SHP77 (cell line): ENCODE measurements at places on chromosomes 16 and 17.

DNA sequence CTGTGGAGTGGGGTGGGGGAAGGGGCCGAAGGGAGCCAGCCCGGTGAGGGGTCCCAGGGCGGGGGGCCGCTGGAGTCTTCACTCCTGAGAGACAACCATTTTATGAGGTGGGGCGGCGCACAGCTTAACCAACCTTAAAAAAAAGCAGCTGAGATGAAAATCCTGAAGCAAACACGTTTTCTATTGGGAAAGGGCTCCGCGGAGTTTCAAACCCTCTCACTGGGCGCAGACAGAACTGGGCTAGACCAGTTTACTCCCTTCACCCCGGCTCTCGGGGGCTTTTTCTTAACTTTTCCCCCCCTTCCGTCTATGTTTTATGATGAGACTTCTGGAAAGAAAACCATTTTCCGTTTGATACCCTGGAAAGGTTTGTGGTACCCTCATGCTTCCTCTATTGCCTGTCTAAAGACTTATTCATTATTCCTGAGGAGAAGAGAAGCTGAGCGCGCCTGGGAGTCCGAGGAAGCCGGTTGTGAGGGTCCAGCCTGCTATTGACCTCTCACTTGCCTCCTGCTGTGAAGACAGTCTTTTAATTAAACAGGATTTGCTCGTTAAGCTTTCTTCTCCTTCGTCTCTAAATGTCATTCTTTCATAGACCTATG, 482 bp upstream of the SSH2 start:
- no peak for DNase-seq

- no peak for DNase-seq
These were observed 16.8 kb downstream of the CPD start for GRCh38 chr17:30395398-30396022.

DNA sequence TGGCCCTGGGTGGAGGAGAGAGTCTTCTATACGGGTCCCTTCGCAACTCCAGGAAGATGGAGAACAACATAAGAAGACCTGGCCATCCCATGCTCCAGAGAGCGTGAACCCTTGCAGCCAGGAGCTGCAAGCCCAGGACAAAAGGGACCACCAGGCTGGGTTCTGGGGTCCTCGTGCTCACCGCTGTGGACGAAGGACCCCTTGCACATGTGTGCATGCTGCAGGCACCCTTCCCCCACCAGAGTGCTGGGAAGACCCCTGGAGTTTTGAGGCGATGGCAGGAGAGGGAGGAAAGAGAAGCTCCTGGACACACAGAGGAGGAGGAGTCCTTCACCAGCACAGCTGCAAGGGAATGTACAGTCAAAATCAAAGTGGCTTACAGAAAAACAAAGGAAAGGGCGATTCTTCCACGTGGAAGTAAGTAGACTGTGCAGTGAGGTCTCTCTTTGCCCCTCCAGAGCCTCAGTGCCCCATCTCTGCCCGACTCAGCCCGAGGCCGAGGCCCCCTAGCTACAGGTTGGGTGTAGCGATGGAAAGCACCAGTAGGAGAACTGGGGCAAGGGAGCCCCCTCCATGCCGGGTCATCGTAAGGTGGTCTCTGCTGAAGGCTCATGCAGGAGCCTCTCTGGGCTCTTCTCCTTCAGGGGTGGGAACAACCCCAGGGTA, 51.3 kb downstream of the PIMREG start:
- no peak for DNase-seq

GRCh38 chr17:47969930-47970724, 786 bp upstream of the CDK5RAP3 start:
- no peak for DNase-seq

GRCh38 chr17:53707566-53707965, 115.2 kb upstream of the KIF2B start:
- no peak for DNase-seq

DNA sequence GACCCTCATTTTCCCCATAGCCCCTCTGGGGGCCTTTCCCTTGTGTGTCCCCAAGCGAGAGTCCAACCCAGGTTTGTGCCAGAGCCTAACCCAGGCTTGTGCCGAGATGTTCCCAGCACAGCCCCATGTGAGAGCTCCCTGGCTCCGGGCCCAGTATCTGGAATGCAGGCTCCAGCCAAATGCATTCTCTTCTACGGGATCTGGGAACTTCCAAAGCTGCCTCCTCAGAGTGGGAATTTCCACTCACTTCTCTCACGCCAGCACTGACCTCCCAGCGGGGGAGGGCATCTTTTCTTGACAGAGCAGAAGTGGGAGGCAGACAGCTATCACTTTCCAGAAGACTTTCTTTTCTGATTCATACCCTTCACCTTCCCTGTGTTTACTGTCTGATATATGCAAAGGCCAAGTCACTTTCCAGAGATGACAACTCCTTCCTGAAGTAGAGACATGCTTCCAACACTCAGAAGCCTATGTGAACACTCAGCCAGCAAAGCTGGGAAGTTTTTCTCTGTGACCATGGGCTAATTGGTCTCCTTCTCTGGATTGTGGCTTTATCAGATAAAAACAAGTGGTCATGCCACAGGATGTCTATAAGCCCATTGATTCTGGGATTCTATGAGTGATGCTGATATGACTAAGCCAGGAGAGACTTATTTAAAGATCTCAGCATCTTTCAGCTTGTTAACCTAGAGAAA, 2.5 kb upstream of the CCL2 start:
- DNase-seq, result no peak

- peak; percentile 22 for DNase-seq
These were observed 33.7 kb downstream of the RGS9 start for GRCh38 chr17:65170839-65171238.

GRCh38 chr16:19765860-19766553, 47.9 kb downstream of the IQCK start:
- no peak for DNase-seq

DNA sequence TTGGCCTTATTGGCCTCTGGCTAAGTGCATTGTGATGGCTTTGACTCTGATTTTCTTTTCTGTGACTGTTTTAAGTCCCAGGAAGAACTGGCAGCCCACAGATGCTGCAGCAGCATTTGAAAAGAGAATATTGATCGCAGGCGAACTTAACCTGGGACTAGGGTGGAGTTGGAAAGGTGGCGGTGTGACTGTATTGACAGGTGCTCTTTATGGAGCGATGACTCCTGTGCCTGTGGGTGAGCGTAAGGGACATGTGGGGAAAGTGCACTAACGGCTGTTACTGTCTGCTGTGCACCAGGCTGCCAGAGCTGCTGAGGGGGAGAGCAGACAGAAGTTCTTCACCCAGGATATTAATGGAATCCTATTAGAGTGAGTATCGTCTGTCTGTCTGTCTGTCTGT, 21.3 kb downstream of the UBN1 start:
- DNase-seq, result no peak

- DNase-seq, result no peak
These were observed 21.1 kb downstream of the ACSM1 start for GRCh38 chr16:20676268-20676825.

- DNase-seq, result no peak
These were observed 39.1 kb downstream of the ASPA start for GRCh38 chr17:3514873-3515272.

- no peak for DNase-seq
These were observed 21.2 kb downstream of the MTHFSD start for GRCh38 chr16:86533767-86534351.

GRCh38 chr16:57531635-57532265, 4.6 kb downstream of the CCDC102A start:
- no peak for DNase-seq

GRCh38 chr17:45230787-45231480, 9.2 kb downstream of the FMNL1 start:
- DNase-seq, result peak; percentile 15

GRCh38 chr16:82229800-82230619, 60.0 kb upstream of the MPHOSPH6 start:
- DNase-seq, result peak; percentile 75

DNA sequence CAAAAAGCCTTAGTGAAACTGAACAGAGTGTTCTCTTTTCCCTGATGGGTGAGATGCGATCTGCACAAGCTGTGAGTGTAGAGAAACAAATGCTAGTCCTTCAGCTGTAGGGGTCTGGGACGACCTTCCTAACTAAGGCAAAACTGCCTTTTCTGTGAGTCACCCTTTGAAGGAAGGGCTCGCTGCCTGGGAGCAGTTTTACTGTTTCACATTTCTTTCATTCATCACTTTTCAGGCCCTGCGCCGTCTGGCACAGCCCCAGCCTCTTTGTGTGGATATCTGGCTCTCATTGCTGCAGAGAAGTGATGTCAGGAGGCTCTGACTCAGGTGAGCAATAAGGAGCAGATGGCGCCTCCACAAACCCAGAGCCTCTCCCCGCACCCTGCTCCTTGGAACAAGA, 57.4 kb downstream of the HS3ST3A1 start:
- no peak for DNase-seq

- no peak for DNase-seq
These were observed 6.5 kb downstream of the UNC119 start for GRCh38 chr17:28545787-28546415.

DNA sequence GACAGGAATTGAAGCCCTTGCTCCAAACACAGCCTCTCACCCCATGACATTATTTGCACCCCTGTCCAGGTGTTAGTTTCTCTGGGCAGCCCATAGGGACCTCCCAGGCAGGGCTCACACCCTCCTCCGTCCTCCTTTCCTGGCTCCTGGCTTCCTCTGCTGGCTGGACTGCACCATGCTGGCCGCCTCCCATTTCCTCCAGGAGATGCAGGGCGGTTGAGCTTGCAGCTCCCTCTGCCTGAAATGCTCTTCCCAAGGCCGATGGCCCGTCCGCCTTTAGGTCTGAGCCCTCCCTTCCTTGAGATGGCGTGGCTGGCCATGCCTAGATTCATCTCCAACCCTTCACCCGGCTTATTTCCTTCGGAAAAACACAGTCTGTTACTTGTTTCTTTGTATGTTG, 334.8 kb downstream of the SNX29 start:
- DNase-seq, result no peak

DNA sequence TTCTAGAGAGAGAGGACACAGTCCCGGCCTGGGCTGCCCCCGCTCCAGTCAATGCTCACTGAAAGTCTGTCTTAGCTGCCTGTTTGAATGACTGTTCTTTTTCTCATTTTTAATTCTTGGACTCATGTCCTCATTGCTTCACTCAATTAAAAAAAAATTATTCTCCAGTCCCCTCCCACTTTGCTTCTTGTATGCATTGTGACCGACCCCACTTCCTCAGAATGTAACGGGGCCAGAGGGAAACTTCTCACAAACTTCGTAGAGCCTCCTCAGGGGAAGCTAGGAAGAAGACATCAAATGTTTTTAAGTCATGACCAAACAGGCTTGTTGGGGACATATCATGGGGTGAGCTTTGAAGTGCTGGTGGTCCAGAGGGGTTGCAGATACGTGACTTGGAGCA, 113.2 kb downstream of the CCDC182 start:
- DNase-seq, result no peak

DNA sequence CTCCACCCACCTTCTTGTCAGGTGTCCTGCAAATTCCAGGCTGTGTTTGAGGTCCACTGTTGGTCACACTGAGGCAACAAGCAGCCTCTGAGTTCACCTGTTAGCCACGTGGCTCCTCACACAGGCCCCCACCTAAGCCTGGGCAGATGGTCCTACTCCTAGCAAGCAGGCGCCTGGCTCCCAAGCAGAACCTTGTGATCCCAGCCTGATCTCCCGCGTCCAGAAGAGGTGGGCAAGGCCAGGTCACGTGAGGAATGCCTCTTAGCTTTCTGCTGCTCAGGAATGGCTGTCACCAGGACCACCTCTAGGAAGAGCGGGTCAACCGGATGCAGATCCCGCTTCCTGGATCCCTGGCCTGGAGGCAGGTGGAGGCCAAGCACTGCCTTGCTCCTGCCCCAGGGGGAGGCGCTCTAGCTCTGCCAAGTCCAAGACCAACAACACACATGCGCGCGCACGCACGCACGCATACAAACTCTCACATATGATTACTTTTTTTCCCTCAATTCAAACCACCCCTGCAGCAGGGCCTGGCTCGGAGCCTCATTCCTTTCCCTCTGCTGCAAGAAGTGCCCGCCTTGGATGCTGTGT, 9.5 kb downstream of the CYB561 start:
- no peak for DNase-seq

GRCh38 chr17:8406174-8406573, 8.5 kb upstream of the RNF222 start:
- no peak for DNase-seq

DNA sequence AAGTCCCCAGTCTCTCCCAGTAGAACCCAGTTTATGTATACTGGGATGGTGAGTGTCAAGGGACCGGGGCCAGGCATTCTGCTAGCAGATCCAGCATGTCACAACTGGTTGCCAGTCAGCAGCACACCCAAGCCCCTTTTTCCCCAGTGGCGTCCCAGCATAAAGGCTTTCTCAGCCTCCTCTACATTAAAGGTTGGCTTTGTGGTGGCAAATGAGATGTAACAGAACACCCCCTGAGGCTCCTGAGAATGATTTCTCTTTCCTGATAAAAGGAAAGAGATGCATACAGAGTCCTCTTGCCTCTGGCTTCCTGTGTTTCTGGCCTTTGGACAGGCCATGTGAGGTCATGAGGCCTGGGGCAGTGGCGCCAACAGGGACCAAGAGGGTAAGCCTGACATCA, 27.9 kb downstream of the IRX6 start:
- DNase-seq, result no peak

- no peak for DNase-seq
These were observed 7.0 kb upstream of the METTL22 start for GRCh38 chr16:8614435-8615029.

GRCh38 chr17:32323811-32324491, 18.0 kb downstream of the C17orf75 start:
- no peak for DNase-seq

DNA sequence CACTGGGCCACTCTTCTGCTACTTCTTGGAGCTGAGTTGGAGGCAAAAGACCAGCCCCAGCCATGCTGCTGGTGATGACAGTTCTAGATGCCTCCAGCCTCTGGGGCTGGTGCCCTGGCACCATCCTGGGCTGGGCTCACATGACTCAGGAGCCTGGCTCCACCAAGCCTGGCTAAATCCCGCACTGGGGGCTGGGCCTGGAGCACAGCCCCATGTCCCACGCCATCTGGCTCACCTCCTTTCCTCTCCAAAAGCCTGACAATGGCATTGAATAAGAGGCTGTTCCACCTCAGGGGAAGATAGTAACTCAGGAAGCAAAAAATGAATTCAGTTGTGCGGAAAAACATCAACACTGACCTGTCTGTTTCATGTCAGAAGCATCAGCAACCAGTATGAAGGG, 45.1 kb upstream of the MTSS2 start:
- no peak for DNase-seq

DNA sequence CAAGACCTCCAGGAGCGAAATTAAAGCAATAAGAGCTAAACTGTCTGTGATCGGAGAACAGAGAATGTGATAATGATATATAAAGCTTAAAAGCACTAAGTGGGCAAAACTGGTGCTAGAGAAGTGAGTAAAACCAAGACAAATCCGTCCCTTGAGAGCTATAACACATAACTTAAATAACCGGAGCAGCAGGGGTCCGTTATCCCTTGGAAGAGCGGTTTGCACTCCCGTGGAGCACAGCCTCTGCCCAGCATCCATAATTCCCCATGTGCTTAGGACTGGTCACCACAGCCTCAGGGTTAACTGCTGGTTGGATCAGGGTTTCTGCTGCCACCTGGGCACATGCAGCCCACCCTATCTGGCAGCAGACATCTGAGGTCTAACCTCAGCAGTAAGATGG, 489.0 kb downstream of the NPIPA7 start:
- DNase-seq, result no peak

GRCh38 chr16:64892835-64893785, 228.8 kb downstream of the CDH11 start:
- no peak for DNase-seq

- no peak for DNase-seq
These were observed 32.7 kb upstream of the NAT9 start for GRCh38 chr17:74808714-74809430.

GRCh38 chr17:70563281-70563820, 394.0 kb downstream of the KCNJ2 start:
- DNase-seq, result peak; percentile 78
